ENCODE measurements at places on chromosomes 7 and 10.

DNA sequence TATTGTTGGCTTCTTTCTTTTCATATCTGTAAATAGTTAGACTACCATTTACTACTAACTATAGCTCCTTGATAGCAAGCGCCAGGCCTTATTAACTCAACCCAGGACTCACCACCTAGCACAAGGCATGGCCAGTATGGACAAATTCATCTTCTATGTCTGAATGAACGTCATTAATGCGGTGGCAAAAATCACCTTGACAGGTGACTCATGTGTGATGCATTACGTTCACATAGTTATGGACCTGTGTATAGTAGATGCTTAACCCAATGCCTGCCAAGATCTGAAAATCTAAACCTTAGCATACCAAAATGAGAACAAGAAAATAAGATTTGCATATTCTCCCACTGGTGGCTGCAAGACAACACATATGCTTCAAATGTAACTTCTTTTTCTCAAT, 300.8 kb downstream of the PARD3 start:
- DNase-seq = no peak

- no peak for DNase-seq
Measured at GRCh38 chr7:108434010-108434409, 22.2 kb downstream of the NRCAM start.

GRCh38 chr7:24721481-24722001, 35.7 kb downstream of the GSDME start:
- DNase-seq = no peak

DNA sequence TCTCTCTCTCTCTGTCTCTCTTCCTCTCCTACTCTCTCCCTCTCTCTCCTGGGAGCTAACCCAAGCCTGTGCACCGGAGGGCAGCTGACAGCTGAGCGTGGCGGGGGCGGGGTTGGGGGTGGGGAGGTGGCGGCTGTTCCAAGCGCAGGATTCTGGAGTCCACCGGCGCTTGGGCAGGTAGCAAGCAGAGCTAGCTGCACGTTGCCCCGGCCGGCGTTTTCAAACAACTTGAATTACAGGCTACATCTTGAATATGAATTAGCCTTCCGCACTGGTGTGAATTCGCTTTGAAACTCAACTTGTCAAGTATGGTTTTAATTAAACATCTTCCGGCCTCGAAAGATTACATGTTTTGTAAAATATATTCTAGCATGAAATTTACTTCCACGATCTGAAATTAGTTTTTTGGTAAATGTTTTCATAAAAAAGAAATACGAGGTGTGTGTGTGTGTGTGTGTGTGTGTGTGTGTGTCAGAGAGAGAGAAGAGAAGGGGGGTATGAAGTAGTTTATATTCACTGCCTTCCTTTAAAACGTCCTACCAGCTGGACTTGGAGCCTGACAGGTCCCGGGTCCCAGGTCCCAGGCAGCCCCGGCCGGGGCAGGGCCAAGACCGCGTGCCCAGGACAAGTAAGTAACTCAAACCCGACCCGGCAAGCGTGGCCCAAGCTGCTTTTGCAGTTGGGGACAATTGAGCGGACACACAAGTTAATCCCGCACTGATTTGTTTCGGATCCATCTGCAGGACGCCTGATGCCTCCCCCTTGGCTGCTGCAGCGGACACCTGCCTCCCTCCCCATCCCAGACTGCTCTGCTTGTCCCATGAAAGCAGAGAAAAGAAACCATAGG, 9.0 kb upstream of the DLX6 start:
- DNase-seq = no peak

DNA sequence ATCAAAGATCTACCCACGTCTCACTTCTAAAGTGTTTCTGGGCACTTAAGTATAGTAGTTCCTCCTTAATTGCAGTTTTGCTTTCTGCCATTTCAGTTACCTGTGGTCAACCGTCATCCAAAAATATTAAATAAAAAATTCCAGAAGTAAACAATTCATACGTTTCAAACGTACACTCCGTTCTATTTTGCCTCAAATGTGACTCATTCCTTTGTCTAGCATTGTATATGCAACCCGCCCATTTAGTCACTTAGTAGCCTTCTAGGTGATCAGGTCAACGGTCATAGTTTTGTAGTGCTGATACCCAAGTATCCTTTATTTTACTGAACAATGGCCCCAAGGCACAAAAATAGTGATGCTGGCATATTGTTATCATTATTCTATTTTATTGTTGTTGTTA, 33.8 kb downstream of the HGF start:
- DNase-seq = no peak

GRCh38 chr7:77455321-77455720, 39.2 kb upstream of the GSAP start:
- peak; percentile 92 for DNase-seq

DNA sequence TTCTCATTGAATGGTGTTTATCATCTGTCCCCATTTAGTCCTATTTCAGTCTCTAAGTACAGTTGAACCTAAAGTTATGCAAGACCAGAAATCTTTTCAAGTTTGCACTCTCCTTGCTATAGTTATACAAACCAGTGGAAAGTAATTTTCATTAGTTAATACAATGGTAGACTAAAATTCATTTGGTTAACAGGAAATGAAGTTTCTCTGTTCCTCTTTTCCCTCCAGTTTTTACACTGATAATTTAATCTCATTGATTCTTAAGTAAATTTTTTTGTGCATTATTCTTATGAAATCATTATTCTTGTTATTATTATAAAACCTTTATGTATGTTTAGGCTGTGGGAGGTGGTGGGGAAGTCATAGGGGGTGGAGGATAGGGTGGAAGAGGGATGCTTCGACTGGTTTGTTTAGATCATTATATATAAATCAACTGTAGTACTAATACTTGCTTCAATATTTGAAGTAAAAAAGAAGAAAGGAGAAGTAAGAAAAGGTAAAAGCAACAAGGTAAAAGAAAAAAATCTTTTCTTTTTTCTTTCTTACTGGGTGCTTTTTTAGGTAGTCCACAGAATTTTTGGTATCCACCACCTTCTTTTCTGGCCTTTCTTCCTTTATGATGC, 104.1 kb downstream of the GPR85 start:
- DNase-seq = no peak

DNA sequence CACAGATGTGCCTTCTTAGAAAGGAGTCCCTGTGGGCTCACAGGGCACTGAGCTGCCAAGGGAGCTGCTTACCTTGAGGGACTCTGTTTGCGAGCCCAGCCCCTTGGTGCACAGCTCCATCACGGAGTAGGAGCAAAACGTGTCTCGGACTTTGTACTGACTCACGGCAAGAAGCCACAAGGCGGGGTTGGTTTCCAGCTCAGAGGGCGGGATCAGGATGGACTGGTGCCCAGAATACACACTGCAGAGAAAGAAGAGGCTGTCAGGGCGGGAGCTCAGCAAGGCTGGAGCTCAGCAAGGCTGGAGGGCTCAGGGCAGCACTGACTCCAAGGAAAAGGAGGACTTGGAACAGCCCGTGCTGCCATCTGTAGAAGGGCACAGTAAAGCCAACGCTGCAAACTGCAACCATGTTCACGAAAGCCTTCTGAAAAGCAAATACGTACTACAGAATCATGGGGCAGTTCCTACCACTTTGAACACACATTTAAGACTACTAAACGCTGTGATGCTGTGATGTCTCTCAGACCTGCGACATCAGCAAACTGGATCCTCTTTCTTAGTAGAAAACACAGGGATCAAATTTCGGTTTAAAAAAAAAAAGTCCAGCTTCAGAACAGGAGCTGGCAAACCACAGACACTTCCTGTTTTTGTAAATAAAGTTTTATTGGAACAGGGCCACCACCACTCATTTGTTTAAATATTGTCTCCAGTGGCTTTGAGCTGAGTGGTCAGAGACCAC, 194.3 kb downstream of the ZMYND11 start:
- peak; percentile 93 for DNase-seq

- no peak for DNase-seq
Measured at GRCh38 chr7:82106201-82106600, 336.4 kb upstream of the HGF start.

DNA sequence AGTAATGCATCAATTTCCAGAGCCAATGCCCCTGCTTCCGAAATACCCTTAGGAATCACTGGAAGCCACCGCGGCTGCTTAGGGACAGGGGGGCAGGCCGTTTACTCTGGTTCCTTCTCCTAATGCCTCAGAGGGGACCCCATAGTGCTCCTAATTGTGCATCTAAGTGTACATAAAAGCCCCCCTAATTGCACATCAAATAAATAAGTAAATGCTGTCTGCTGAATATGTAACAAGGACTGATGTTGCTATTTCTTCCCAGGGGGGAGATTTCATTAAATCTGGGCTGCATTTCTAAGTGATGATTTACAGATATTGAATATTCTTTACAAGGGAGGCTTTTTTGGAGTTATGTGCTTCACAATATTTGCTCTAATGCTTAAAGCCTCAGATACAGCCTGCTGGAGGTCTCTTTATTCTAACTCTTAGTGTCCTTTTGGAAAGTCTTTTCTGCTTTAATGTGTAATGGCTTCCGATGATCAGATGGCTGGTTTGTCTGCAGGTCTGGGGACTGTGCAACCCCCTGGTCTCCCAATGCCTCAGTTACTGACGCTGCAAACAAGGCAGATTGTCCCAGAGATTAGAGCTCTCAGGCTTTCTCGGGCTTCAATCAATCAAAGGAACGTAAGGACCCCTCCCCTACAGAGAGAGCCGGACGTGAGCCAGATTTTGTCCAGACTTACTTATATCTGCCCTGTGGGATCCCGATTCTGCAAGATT, 143.0 kb downstream of the PRPF18 start:
- DNase-seq = no peak

DNA sequence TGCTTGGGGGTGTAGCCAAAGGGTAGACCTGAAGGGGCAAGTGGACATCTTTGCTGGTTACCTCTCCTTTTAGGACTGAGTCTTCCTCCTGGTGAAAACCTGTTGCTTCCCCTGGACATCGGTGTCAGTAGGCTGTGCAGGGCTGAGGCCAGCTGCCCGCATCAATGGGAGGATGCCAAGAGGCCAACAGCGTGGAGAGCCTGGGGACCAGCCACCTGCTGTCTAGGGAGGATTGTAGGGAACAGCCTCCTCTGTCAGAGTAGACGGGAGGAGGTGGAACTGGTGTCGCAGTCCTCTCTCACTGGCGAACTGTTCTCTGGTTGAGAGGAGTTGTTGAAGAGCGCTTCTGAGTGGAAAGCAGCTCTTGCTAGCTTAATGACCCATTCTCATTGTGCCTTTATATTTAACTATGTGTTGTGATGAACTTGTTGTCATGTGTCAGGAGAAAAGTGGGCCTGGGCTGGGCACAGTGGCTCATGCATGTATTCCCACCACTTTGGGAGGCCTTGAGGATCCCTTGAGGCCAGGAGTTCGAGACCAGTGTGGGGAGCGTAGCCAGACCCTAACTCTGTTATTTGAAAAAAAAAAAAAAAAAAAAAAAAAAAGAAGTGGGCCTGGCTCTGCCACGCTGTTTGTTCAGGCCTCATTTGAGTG, 1.8 kb downstream of the SUFU start:
- no peak for DNase-seq

GRCh38 chr7:18693406-18693805, 197.9 kb downstream of the HDAC9 start:
- peak; percentile 96 for DNase-seq

DNA sequence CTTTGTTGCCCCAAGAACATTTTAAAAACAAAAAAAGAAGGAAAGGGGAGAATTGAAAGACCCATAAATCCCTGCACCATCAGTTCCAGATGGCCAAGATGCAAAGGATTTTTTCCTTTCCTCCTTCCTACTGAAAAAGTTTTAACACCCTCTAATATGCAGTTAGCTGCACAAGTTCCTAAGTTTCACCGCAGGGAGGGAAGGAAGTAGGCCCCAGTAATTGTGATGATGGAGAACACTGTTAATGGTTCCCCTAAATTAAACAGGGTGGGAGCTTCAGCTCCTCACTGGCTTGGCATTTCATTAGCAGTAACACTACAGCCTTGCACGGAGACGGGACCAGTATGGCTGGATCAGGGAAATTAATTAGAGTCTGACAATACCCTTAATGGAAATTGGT, 63.7 kb upstream of the PPIF start:
- no peak for DNase-seq

GRCh38 chr7:151008511-151009323, 15.6 kb downstream of the ATG9B start:
- peak; percentile 24 for DNase-seq

GRCh38 chr7:155263581-155264143, 34.0 kb upstream of the INSIG1 start:
- no peak for DNase-seq

- DNase-seq = no peak
Measured at GRCh38 chr10:73858750-73859427, 15.5 kb downstream of the CAMK2G start.

DNA sequence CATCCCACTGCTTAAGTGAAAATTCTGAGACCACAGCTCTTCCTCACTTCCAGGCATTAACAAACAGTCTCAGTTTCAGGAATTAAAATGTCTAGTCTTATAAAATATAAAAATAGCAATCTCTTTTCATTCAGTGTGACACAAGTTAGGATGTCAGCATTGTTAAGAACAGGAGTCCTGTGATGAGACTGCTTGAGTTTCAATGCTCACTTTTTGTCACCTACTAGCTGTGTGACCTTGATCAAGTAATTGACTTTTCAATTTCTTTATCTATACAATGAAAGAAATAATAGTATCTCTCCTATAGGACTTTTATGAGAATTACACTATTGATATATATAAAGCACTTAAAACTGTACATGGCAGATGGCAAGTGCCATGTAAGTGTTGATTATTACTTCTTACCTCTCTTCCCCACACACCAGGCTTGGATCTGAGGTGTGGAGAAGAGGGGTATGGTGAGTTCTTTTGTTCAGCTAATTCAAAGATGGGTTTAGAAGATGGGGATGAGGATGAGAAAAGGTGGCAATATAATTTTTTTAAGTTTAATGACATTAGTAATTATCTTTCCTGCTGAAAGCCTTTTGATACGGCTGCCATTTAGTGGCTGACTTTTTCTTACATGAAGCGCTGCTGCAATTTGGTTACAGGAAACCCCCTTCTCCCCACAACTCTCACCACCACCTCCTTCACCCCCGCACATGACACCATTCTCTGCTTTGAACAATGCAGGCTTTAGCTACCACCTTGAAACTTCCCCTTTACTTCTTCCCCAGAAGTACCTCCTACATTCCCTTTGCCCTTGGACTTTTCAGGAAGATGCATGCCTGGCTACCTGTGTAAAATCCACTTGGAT, 20.8 kb upstream of the HYAL4 start:
- DNase-seq = no peak

GRCh38 chr7:1290026-1290678, 57.5 kb downstream of the UNCX start:
- DNase-seq = peak; percentile 59

DNA sequence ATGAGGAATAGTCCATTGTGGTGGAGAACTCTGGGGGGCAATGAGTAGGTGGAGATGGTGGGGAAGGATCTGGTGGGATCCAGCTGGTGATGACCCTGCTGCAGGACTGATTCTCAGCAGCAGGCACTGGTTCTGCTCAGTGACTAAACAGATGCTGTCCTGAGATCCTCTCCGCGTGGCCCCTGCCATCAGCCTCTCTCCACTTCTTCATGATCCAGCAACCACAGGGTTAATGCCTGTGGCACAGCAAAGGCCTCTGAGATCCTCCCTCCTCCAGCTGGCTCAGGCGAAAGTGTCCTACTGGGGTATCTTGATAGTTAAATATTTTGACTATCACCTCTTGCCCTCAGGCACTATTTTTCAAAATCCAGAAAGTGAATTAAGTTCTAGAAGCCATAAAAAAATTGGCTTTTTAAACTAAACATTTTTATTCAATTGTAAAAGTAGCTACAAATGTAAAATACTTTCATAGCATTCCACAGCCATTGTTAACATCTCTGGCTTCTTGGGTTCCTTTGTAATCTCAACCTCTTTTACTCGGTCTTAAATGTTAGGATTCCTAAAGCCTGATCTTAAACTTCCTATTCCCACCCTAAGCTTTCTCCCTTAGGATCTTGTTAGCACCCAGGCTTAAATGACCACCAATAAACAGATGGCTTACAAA, 13.1 kb downstream of the PLAU start:
- peak; percentile 12 for DNase-seq
